ENCODE measurements at places on chromosomes 2 and 18.
A peak's percentile ranks its signal among the peaks of the same experiment; 100 is the strongest.

GRCh38 chr18:35463050-35463449 is 34.7 kb downstream of the INO80C start:
- no peak for DNase-seq

GRCh38 chr2:1192121-1192520 is 221.1 kb upstream of the TPO start:
- no peak for DNase-seq

DNA sequence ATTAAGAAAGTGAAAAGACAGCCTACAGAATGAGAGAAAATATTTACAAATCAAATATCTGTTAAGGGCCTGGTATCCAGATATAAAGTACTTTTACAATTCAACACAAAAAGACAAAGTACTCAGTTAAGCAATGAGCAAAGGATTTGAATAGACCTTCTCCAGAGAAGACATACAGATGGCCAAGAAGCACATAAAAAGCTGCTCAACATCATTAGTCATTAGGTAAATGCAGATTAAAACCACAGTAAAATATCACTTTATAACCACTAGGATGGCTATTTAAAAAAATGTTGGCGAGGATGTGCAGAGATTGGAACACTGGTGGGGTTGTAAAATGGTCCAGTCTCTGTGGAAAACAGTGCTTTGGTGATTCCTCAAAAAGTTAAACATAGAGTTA is 38.9 kb downstream of the RAB31 start:
- DNase-seq = no peak

GRCh38 chr2:16123421-16123820 is 183.1 kb downstream of the MYCN start:
- DNase-seq = no peak

DNA sequence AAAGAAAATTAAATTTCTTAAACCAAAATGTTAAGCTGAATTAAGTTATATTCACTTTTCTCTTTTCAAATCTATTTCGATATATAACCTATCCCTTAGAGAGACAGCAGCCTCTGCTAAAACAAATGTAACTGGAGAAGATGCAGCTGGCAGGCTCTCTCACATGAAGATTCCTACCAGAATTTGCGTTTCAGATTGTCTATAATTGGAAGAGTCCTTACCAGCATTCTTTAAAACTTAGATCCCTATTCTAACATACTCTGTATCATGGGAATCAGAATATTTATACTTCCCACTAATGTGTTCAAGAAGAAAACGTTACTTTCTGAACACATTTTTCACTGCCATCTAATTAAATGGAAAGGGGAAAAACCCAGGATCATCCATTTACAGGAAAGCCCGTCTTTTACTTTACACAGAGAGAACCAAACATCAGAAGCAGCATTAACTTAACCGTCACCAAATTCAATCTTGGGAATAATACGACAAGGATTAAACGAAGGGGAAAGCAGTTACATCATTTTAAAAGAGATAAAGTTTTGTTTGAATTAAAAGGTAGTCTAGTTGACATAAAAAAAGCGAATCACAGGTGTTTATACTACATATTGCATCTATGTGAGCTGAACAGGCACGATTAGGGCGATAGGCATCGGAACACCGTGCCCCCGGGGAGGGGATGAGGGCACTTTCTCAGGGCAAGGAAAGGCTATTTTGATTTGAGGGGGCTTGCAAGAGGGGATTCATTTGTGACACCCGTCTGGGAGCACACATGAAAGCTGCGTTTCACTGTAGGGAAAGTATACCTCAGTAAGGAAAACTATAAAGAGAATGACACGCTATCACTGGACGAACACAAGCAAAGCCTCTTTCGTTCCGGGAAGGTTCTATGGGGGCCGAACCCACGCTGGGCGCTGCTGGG is 1.3 kb downstream of the PTPN2 start:
- no peak for DNase-seq

GRCh38 chr2:10048501-10049171 is 5.3 kb downstream of the KLF11 start:
- peak; percentile 45 for DNase-seq

GRCh38 chr18:67104700-67105284 is 411.7 kb downstream of the DSEL start:
- DNase-seq = peak; percentile 17

GRCh38 chr18:3891245-3891644 is 441.3 kb downstream of the TGIF1 start:
- DNase-seq = no peak

GRCh38 chr18:39480494-39481195 is 1915.0 kb upstream of the CELF4 start:
- no peak for DNase-seq
